Suprapubic skin (tissue), 4 donors: ENCODE measurements at places on chromosomes 2 and 18.

- DNase-seq, result no peak
Measured at GRCh38 chr18:62828091-62828640, 112.8 kb downstream of the PHLPP1 start.

DNA sequence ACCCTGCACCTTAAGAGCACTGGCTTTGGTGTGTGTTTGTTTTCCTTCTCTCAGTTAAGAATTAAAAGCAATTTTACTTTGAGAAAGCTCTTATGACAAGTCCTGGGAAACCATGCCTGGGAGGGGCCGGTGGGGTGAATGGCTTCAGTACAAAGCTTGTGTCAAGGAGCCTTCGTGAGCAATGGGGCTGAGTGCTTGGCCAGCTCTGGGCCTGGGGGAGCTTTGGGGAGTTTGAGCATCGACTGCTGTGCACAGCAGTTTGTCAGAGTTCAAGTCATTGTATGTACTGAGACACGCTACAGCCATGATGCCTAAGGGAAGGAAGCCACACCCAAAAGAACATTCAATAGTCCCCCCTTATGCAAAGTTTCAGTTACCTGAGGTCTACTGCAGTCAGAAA is 75.8 kb downstream of the ARHGEF4 start:
- no peak for DNase-seq

GRCh38 chr2:148209603-148210002 is 188.7 kb downstream of the MBD5 start:
- no peak for DNase-seq

DNA sequence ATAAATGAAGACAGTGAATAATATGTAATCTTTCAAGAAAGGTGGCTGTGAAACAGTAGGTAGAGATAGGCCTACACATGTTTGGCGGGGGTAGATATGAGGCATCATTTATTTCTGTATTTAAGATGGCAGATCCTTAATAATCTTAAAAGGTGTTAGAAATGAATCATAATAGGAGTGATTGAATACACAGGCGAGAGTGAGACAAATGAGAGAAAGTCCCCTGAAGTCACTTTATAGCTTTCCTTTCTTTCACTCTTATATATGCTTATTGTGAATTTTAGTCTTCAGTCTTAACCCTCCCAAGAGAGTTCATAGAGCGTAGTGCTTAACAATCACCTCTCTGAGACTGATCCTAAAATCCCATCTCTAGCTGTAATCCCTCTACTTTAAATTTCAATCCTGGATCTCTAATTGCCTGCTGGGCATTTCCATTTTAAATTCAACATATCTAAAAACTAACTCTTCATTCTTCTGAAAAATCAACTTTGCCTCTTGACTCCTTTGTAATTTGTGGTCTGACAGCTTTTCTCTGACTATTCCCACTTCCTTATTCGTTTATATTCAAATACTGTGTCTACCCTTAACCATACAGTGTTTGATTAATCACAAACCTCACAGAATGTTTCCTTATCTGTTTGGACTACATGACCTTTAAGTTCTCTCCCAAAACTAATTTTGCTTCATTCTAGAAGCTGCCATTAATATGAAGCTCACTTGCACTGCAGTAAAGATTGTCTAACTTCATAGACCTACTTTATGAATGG is 463.7 kb upstream of the FSIP2 start:
- DNase-seq, result no peak

- DNase-seq, result no peak
Measured at GRCh38 chr18:57583297-57583835, 3.1 kb downstream of the FECH start.
